Cardiac septum (tissue), 1 donor: ENCODE measurements at places on chromosomes 3 and 15.
A peak's percentile ranks its signal among the peaks of the same experiment; 100 is the strongest.

DNA sequence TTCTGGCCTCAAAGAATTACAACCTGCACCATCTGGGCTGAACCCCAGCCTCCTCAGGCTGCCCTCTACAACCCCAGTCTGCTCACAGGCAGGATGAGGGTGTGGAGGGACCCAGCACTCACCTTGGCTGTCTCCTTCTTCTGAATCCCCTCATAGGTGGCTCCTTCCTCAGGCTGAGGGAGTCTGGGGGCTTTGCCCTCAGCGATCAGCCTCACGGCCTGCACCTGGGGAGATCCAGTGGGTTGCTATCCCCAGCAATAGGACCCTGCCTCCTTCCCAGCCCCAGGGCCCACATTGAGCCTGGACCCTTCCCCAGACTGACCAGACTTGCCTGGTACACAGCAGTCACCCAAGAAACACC lies 25.1 kb downstream of the ALDH1L1 start:
- DNase-seq: no peak

DNA sequence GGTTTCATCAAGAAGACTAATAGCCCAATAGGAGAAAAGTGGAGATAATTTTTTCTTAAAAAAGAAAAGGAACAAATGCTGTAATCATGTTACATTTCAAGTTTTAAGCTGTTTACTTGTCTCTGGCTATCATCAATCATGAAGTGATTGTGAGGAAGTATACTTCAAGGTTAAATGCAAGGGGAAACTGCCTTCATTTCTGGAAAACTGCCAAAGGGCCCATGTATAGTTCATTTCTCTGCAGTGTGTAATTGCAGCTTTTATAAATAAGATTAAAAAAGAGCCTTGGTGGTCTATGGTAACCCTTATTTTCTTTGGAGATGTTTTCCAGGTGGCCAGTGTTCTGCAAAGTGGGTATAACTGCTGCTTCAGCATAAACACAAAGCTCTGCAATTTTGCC lies 101.9 kb downstream of the GRM7 start:
- no peak for DNase-seq

GRCh38 chr3:44070841-44071546 lies 170.7 kb upstream of the TOPAZ1 start:
- peak; percentile 12 for DNase-seq

DNA sequence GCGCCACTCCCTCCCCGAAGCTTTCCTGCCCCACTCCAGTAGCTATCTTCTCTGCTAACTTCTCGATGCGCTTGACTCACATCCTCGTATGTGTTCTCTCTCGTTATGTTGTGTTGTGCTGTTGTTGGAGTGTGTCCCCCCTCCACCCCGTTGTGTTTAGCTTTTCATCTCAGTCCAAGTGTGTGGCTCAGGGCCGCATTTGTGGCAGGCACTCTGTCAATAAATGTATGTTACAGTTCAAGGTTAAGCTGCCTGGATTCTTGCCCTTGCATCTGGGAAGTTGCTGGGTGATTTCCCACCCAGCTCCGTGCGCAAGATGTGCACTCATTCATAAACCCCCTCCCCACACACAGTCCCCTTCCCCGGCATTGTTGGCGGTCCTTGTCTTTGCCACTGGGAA lies 71.9 kb downstream of the PGPEP1L start:
- DNase-seq: no peak

- DNase-seq: no peak
Observed at GRCh38 chr15:35757765-35758164, 211.8 kb upstream of the DPH6 start.

GRCh38 chr15:91258415-91258759 lies 158.3 kb downstream of the SV2B start:
- DNase-seq: no peak

- no peak for DNase-seq
Observed at GRCh38 chr15:71800835-71801745, 9.3 kb upstream of the NR2E3 start.

DNA sequence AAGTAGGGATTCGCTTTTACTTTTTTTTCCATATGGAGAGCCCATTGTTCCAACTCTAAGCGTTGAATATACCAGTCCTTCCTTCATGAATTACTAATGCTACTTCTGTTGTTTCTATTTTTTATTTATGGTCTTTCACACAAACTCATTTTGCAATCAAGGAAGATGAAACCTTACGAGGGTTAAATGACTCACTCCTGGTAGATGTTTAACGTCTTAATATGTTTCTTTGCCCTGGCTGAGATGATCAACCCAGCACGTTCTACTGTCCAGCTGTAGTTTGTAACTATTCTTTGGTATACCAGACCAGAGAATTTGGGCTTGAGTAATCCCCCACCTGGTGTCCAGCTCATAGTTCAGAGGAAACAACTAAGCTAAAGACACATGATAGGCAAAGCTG lies 23.1 kb downstream of the CDCP1 start:
- DNase-seq: no peak

GRCh38 chr15:100941536-100941935 lies 22.4 kb downstream of the LRRK1 start:
- DNase-seq: no peak

GRCh38 chr15:84603630-84604379 lies 3.0 kb downstream of the ZSCAN2 start:
- no peak for DNase-seq

GRCh38 chr3:57252404-57252803 lies 24.9 kb downstream of the APPL1 start:
- DNase-seq: no peak

DNA sequence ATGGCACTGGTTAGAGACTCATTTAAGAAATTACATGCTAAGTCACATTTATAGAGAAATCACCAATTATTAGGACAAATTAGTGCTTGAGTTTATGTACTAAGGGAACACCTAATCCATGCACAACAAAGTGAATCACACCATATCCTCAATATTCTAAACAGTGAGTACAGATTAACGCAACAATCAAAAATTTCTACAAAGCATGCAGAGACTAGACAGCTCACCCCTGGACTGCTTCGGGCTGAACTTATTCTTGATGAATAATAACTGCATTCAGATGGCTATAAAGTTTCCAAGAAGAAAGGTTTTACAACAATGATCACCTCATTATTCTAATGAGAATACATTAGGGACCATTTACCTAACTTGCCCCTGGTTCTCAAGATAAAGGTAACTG lies 66.5 kb downstream of the LRRFIP2 start:
- no peak for DNase-seq

DNA sequence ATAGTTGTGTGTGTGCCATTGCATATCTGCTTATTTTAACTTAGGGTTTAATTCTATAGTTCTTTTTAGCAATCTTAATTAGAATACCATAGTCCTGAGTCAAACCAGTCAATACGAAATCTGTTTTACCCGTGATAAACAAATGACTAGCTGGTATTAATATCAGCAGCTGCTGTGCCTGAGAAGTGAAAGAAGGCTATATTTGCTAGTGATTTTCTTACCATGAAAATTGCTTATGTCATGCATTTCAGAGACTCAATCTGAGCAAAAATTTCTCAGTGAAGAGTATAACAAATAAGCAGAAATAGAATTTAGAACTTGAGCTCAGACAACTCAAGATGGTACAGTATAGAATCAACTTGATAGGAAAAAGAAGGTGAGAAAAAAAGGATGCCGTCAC lies 820.4 kb downstream of the NAALADL2 start:
- DNase-seq: no peak

DNA sequence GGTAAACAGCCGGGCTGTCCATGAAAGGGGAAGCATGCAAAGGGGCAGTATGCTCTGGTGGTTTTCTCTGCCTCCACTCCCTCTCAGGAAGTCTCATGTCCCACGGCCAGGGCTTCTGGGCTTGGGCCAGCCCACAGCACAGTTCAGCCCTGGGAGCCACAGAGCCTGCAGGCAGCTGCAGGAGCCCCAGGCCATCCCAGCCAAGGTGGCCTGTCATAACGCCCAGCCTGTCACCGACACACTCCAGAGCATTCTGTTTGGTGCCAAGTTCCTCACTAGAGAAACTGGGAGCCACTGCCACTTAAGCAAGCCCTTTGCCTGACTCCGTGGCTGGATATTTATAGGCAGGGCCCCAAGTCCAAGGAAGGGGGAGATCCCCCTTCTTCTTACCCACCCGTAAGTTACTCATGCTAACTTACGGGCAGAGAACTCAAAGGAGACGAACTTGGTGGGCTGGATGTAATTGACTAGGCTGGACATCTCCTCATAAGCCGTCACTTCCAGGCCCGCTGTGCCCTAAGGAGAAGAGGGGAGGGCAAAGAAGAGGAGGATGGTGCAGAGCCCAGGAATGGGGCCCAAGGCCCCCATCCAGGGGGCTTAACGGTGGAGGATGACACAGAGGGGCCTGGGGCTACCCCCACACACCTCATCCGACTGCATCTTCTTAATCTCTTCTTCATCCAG lies 11.7 kb downstream of the PLCB2 start:
- peak; percentile 84 for DNase-seq

GRCh38 chr3:188827576-188827975 lies 344.2 kb upstream of the TPRG1 start:
- no peak for DNase-seq

GRCh38 chr15:99053380-99054024 lies 45.9 kb upstream of the PGPEP1L start:
- no peak for DNase-seq

- no peak for DNase-seq
Observed at GRCh38 chr3:102195198-102195948, 239.4 kb upstream of the ZPLD1 start.

DNA sequence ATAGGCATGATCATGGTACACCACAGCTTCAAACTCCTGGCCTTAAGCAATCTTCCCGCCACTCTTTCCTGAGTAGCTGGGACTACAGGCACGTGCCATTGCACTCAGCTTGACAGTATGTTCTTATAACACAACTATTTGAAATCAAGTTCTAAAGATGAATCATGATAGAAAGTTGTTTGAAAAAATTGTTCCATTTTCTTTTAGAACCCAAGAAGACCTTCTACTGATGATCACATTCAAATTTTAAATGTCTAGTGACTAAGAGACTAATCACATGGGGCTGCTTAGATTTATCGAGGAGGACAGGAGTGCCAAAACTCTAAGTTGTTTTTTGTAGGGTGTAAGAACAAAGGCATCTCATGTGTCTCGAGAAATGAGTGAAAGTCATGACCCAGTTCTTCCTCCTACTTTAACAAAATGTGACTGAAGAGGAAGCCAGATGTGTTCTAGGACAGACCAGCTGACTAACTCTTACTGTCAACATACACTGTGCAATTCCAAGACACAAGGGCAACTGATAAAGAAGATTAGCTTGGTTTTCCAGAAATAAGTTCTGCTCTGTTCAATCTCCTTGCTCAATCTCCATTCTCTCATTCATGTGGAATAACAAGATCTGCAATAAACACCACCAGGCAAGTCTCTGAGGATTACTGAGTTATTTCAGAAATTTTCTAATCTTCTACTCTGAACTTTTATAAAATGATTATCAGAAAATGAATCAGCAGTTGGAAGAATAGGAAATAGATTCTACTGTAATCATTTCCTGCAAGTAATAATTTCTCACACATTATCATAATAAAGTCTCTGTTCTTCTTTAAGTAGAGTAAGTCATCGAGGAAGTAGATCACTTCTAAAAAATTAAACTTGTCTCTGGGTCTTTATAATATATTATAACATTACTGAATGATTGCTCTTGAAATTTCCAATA lies 122.6 kb upstream of the CCNL1 start:
- DNase-seq: no peak

GRCh38 chr3:109926376-109926775 lies 589.0 kb upstream of the DPPA4 start:
- DNase-seq: no peak

- no peak for DNase-seq
Observed at GRCh38 chr3:193942516-193943055, 193.4 kb upstream of the HES1 start.

GRCh38 chr3:73604451-73604850 lies 20.3 kb downstream of the PDZRN3 start:
- no peak for DNase-seq

DNA sequence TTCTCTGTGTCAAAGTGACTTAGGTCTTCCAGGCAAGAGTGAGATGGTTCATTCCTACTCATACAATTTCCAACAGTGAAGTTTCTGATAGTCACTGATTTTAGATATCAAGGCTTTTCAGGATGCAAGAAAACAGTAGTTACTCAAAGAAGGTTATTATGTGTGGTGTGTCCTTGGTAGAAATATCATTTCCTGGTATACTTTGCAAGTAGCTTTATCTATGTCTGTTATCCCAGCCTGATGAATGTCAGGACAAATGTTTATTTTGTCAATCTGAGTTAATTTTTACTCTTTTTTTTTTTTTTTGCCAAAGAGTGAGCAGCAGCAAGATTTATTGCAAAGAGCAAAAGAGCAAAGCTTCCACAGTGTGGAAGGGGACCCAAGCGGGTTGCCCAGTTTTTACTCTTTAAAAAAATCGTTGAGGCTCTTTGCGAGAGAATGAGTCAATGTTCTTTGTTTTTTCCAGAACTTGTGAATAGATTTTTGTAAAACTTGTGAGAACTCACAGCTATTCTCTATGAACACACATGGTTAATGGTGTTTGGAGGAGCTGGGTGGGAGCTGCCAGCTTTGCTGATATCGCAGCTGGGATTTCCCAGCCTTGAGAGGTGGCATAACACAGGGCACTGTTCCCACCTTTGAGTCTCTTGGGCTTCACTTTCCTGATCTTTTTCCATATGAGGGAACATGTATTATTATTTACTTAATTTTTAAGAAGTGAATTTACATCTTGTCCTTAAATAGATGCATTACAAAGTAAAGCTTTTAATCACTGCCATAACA lies 51.9 kb downstream of the SV2B start:
- no peak for DNase-seq

DNA sequence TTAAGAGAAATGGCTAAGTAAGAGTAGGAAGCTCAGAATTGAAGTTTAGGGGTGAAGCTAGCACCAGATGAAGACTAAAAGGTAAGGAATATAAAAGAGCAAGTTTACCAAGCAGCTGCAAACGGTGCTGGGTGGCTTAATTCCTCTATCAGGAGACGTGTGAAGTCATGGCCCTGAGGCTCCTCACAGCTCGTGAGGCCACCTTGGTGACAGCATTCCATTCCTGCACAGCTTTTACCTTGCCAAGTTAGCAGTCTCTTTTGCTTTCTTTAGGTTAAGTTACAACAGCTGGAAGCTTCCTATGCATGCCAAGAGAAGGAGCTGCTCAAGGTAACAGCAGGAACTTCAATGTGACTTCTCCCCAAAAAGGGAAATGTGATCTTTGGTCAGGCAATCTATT lies 6.4 kb downstream of the TMCO5A start:
- no peak for DNase-seq

GRCh38 chr15:74584779-74585178 lies 30.9 kb upstream of the CLK3 start:
- DNase-seq: no peak

- DNase-seq: no peak
Observed at GRCh38 chr15:50137330-50137761, 18.3 kb upstream of the ATP8B4 start.

GRCh38 chr3:27553886-27554540 lies 69.8 kb upstream of the SLC4A7 start:
- no peak for DNase-seq

- DNase-seq: no peak
Observed at GRCh38 chr3:172649987-172650386, 60.9 kb downstream of the NCEH1 start.
